ENCODE measurements at places on chromosomes 4 and X.

- no peak for DNase-seq
Measured at GRCh38 chr4:76548704-76549103, 113.7 kb downstream of the SHROOM3 start.

- no peak for DNase-seq
Measured at GRCh38 chr4:9870165-9870790, 88.8 kb downstream of the DRD5 start.

GRCh38 chr4:13496605-13497004 is 12.5 kb upstream of the RAB28 start:
- no peak for DNase-seq

DNA sequence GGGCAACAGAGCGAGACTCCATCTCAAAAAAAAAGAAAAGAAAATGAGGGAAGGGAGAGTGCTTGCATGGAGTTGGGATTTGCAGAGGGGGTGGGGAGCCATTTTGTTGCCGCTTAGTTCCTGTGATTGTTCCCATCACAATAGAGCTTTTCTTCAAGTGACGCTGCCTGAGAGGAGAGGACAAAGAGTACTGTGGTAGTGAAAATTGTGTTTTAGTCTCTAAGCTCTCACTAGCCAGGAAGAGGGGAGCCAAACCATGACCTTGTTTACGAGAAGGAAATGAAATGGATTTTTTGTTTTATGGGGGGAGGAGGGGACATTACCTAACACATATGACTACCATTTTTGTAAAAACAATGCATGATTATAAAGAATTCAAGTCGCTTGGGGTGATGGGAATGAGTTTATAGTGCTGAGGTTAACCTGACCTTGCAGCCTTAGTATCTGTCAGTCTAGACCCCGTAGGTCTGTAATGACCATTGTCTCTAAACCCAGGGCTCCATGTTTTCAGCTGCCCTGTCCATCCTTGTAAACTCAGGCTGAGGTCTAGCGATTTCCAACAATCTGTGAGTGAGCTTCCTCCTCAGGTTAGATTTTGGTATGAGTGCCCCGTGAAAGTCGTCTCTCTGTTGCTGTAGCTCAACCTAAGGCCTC is 18.8 kb downstream of the SRD5A3 start:
- no peak for DNase-seq

DNA sequence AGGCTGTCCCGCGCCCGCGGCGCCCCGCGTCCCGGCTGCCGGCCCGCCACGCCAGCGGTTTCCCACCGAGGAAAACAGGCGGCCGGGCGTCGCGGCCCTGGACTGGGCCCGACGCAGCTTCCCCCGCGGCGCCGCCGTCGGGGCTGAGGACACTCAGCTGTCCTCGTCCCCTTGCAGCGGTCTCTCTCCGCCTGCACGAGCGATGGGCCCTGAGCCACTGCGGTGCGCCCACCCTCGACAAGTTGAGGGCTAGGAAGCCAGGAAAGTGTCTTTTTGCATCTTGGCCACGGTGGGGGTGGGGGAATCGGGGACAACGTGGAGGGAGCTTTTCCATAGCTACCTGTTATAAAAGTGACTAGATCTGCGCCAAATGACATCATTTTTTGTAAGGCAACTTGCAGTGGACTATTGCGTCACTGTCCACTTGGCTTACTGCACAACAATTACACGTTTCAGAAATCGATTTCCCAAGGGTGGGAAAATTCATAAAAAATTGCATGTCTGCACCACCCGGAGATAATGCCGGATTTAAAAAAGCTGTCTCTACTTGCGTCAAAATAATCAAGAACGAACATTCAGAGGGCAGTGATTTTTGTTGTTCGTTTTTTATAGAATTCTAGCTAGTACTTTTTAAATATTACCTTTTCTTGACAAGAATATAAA is 1.1 kb downstream of the KLHL15 start:
- DNase-seq: no peak

DNA sequence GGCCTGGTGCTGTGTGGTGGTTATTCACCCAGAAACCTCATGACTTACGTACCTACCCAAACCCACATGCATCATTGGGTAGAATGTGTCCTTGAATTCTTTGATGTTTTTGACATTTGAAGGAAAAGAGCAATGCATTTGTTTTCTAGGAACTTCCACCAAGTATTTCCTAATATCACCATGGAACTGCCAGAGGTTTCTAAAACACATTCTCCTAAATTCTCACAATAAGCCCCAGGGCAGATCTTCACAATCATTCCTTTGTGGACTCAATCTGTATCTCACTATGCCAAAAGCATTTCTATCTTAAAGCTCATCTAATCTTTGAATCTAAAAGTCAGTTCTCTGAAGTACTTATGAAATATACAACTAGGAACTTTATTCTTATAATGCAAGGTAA is 8.3 kb upstream of the ODAM start:
- no peak for DNase-seq

DNA sequence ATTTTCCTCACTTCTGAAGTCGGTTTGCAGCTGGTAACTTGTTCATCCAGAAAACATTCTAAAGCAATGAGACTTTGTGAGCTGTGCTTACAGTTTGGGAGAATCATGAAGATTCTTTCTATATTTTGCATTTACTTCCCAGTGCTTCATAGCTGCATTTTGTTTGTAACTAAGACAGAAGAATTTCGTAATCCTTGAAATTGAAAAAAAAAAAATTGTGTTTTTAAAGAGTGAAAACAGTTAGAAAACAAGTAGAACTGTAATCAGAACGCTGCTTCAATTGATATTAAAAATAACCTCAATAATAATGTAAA is 392.4 kb downstream of the UNC5C start:
- DNase-seq: no peak

GRCh38 chr4:24026596-24026995 is 136.7 kb upstream of the PPARGC1A start:
- no peak for DNase-seq

DNA sequence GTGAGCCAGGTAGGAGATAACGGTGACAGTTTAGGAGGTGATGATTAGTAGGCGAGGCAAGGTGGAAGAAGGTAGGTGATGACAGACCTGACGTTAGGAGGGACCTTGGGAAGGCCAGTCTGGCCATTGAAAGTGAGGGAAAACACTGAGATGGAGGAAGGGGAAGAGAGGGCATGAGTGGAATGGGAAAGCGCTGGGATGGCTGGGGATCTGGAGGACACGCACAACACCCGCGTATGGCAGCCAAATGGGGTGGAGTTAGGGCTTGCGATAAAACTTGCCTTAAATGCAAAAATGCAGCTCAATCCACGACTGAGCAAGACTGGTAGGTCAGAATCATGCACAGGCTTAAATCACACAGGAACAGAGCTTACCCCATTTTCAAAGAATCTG is 605 bp upstream of the CDKL2 start:
- no peak for DNase-seq

DNA sequence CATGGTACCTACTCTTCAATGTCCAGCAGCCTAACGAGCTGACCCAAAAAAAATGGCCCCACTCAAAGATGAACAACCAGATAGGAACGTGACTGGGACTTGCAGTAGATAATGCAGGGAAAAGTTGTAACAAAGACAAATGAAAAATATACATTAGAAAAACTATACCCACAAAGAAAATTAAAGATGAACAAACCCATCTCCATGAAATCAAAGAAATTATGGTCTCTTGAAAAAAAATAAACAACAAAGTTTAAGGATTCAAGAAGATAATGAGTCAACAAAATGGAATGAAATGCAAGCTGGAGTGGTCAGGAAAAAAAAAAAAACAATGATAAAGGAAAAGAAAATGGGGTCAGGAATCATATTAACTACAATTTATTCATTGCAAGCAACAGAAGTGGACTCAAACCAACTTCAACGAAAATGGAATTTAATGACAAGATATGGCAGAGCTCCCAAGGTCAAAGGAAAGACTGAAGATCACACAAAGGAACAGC is 309.8 kb upstream of the GALNT7 start:
- no peak for DNase-seq

DNA sequence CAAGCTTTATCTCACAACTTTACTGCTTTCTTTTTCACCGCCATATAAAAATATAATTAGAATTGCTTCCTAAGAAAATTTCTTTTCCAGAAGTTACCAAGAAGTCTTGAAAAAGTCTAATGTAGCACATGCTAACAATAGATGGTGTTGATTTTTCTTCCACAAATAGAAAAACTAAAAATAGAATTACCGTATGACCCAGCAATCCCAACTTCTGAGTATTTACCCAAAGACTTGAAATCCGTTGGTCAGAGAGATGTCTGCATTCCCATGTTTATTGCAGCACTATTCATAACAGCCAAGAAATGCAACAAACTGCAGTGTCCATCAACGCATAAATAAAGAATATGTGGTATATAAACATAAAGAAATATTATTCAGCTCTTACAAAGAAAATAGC is 17.8 kb upstream of the EDNRA start:
- no peak for DNase-seq

DNA sequence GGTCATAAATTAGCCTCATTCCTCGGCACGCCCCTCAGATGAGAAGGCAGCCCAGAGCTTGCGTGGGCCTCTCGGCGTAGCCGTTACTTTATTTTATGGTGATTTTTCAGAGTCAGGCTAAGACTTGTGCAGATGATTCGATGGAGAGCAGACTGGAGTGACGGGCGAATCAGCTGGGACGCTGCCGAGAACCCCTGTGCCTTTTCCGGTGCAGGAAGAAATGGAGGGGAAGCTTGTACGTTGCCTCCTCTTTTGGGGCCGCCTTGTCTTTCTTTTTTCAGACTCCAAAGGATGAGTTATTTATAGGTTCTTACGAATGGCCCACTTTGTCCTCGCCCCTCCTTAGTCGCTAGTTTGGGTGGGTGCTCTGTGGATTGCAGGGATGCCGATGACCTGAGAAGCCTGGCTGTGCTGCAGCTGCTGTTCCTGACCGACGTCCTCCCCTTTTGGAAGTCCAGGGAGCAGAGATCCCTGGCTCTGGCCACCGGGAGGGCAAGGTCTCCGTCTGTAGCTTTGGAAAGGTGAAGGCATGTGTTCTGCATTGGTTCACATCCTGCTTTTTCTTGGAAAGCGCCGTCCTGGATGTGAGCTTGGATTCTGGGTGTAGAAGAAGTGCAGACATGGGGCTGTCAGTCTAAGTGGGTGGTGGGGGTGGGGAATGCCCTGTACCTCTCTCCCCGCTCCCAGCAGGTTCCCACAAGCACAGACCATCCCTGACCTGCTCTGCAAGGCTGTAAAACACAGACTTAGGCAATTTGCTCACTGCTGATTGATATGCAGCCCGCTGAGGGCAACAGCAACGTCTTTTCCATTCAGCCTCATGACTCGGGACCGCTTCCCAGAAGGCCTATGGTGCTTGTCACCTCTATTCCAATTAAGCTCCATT is 9.3 kb downstream of the SORCS2 start:
- no peak for DNase-seq

GRCh38 chr4:169063441-169063840 is 53.4 kb upstream of the CBR4 start:
- no peak for DNase-seq

- no peak for DNase-seq
Measured at GRCh38 chr4:151667666-151668065, 93.1 kb downstream of the GATB start.

GRCh38 chr4:79848329-79848728 is 224.7 kb downstream of the ANTXR2 start:
- no peak for DNase-seq

GRCh38 chr4:115841871-115842270 is 728.5 kb upstream of the NDST4 start:
- no peak for DNase-seq

GRCh38 chr4:84907145-84907544 is 59.3 kb downstream of the WDFY3 start:
- DNase-seq: no peak

- no peak for DNase-seq
Measured at GRCh38 chr4:74202062-74202586, 44.2 kb downstream of the MTHFD2L start.

GRCh38 chr4:12203945-12204344 is 775.3 kb upstream of the HS3ST1 start:
- DNase-seq: no peak

DNA sequence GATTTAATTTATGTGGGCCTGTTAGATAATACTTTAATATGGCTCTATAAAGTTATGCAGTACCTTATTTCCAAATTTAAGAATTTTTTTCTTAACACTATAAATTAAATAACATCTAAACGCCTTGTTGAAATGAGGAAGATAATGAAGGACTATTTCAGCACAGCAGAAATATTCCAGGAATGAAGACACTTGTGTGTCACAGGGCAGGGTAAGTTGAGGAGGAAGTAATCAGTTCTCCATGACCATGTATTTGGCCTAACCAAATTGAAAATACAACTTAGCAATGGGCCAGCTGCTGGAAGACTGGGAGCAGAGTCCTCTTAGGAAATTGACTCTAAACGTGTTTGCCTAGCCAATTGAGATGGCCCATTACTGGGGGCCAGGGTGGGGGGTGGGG is 16.9 kb downstream of the CXCL3 start:
- DNase-seq: no peak

DNA sequence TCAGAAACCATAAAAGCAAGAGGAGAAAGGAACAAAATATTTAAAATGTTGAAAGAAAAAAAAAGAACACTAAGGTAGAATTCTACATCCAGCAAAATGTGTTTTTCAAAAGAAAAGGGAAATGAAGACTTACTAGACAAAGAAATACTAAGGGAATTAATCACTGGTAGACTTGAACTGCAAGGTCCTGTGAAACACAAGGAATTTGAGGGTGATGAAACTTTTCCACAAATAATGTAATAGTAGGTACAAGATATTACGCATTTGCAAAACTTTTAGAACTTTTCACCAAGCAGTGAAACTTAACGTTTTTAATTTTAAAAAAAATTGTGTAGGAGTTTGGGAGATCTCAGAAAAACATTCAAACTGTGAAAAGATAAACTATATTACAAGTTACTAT is 180.3 kb upstream of the MAGEB16 start:
- no peak for DNase-seq

DNA sequence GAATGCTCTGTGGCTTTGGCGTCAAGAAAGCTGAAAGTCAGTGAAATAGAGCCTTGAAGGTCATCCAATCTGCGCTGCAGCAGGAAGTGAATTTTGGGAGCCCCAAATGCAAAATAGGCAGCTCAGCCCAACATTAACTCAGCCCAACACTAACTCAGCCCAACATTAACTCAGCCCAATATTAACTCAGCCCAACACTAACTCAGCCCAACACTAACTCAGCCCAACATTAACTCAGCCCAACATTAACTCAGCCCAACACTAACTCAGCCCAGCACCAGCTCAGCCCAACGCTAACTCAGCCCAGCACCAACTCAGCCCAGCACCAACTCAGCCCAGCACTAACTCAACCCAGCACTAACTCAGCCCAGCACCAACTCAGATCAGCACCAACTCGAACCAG is 71.5 kb downstream of the SORBS2 start:
- no peak for DNase-seq

GRCh38 chr4:17535242-17535641 is 20.3 kb downstream of the CLRN2 start:
- no peak for DNase-seq
